ENCODE measurements at places on chromosomes 6 and 20.

DNA sequence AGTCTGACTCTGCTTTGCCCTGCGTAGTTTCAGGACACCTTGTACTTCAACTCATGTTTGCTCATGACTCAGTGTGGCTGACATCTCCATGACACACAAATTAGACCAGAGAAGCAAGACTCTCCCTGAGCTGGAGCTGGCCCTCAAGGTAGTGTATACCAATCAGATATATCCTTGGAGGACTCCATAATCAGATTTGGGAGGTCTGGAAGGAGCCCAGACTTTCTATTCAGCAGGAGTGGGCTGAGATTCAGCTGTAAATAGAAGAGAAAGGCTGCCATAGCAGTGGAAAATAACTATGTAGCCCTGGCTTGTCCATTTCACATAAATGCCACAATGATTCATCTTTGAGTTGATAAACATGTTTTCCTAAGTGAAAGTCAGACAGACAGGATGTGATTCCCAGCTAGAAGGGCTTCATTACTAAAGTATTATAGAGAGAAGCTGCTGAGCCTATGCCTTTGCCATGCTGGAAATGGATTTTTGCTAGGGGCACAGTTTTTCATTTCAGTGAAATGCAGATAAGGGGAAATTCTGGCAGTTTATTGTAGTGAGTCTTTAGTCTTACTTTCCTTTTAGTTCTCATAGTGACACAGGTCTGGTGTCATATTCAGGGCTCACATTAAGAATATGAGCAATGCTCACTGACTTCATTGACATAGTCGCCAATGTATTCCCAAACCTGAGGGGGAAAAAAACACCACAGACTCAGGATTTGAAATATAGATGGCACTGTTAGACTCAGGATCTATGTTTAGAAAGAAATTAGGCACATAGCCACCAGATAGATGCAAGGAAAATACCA, 95.3 kb downstream of the CLVS2 start:
- no peak for DNase-seq

GRCh38 chr6:170202416-170203135, 88.3 kb downstream of the DLL1 start:
- DNase-seq = no peak

- no peak for DNase-seq
These were observed 129.5 kb downstream of the ASCC3 start for GRCh38 chr6:100751590-100751989.

GRCh38 chr20:22418738-22419137, 165.6 kb downstream of the FOXA2 start:
- DNase-seq = no peak

DNA sequence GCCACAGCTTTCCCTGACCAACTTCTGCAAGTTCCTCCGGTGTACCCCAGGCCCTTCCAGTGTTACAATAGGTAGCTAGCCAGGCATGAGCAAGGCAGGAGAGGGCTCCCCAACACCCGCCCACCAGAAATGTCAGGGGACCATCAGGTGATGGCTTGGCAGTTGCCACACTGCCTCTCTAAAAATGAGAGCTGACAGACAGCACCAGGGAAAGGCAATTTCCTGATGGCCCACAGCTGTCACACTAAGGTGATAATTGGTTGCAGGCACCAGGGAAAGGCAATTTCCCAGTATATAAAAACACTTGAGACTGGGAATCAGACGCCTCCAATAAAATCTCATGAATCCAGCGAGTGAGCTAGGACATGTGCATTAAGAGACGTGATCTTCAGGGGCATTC, 49.9 kb downstream of the PXDC1 start:
- no peak for DNase-seq

- DNase-seq = no peak
These were observed 936.7 kb upstream of the CITED2 start for GRCh38 chr6:140311146-140311545.

GRCh38 chr20:37504404-37505096, 16.5 kb upstream of the NNAT start:
- no peak for DNase-seq

DNA sequence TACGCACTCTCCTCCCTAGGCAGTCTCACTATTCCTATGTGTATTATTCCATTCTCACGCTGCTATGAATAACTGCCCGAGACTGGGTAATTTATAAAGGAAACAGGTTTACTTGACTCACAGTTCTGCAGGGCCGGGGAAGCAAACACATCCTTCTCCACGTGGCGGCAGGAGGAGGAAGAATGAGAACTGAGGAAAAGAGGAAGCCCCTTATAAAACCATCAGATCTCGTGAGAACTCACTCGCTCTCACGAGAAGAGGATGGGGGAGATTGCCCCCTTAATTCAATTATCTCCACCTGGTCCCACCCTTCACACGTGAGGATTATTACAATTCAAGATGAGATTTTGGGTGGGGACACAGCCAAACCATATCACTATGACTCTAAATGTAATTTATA, 61.9 kb downstream of the ECT2L start:
- DNase-seq = no peak

- DNase-seq = no peak
These were observed 10.2 kb downstream of the SLC22A1 start for GRCh38 chr6:160131636-160132296.

- no peak for DNase-seq
These were observed 2.5 kb upstream of the OGFR start for GRCh38 chr20:62802026-62802712.

DNA sequence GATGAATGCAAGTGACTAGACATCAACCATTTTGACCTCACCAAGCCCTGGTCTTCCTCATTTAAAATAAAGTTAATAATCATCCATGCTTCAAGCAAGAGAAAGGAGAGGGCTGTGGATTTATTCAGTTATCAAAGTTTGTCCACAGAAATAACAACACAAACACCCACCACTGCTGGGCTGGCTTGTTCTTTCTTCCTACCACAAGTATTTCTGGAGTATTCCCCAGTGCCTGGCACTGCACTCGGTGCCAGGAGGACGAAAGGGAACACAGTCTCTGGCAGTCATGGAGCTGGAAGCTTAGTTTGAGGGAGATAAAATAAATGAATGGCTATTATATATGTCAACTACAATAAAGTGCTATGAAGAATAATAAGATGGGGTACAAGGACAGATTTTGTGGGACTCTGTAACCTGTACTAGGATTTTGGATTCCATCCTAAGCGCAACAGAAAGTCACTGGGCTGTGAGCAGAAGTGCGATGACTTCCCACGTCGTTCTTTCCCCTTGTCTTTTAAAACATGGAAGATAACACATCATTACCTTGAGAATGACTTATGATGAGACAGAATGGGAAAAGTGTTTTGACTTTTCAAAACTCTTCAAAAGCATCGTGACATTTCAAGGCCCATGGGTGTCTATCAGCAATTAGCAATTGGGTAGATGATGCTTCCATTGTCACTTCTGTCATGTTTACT, 74.5 kb upstream of the TRAF3IP2 start:
- no peak for DNase-seq

DNA sequence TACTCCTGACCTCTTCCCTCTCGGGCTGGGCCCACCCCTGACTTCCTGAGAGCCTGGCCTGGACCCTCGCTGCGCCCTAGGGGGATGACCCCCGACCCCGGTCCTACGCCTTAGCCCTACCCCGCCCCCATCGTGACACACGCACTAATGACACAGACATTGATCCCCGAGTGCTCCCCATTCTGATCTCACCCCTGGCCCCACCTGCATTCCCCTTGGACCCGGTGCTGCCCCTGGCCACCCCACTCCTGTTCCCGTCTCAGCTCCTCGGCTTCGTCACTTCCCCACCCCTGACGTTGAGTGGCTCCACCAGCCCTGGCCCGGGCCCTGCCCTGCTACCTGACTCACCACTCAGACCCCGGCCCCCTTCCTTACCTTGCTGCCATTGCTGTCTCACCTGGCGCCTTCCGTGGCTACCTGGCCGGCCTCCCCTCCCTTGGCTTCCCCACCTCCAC, 12.1 kb downstream of the RBCK1 start:
- no peak for DNase-seq
